Left colon (tissue), 2 donors: ENCODE measurements at places on chromosomes 13 and 19. TPM values are rescaled to one million over a fixed set of nuclear protein-coding genes. Genes with fewer than 3 reads are reported as not detected.
A peak's percentile ranks its signal among the peaks of the same experiment; 100 is the strongest.

- DNase-seq: no peak
Measured at GRCh38 chr13:98226496-98226895, 49.4 kb upstream of the RNF113B start.

ZNF154 gene
- 0.67 TPM for total RNA-seq

RAB3D gene
- total RNA-seq: 34.7 TPM

NPAS1 gene
- 1.6 TPM for total RNA-seq

GRCh38 chr13:103656311-103656710, 590.1 kb upstream of the SLC10A2 start:
- DNase-seq: no peak

- DNase-seq: no peak
Measured at GRCh38 chr13:64234255-64234654, 2818.6 kb upstream of the PCDH20 start.

DNA sequence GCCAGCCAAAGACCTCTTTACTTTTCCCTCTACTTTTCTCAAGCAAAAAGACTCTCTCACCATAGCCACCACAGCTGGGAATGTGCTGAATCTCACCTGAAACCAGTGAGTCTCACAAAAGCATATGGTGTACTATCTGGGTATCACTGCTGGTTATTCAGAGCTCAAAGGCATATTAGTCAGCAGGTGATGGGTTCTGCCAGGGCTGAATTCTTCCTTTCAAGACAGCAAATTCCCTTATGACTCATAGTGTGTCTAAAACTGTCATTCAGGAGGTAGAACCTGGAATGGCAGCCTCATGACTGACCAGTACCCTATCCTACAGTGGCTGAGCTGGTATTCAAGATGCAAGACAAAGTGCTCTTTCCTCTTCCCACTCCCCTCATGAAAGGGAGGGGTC, 2859.1 kb downstream of the PCDH9 start:
- no peak for DNase-seq

SIGLEC8 gene
- 0.49 TPM for total RNA-seq

GRCh38 chr19:57212109-57212508, 18.7 kb upstream of the AURKC start:
- no peak for DNase-seq

CEBPA gene
- total RNA-seq: 70.6 TPM

- no peak for DNase-seq
Measured at GRCh38 chr13:112776971-112777370, 87.1 kb downstream of the ATP11A start.

DNA sequence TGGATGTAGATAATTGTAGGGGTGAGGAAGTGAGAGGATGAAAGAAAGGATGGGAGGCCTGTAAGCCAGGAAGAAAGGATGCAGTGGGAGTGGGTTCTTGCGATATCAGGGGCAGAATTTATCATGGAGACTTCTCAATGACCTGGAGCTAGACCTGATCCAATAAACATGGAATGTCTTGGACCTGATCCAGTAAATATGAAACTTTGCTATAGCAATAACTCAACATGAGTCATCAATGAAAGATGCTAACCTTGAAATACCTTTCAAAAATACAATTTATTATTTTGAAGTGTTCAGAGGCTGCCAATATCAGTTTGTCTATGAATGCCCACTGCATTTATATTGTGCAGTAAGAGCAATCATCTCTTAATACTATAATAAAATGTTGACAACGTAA, 279.5 kb downstream of the POU4F1 start:
- DNase-seq: no peak

DNA sequence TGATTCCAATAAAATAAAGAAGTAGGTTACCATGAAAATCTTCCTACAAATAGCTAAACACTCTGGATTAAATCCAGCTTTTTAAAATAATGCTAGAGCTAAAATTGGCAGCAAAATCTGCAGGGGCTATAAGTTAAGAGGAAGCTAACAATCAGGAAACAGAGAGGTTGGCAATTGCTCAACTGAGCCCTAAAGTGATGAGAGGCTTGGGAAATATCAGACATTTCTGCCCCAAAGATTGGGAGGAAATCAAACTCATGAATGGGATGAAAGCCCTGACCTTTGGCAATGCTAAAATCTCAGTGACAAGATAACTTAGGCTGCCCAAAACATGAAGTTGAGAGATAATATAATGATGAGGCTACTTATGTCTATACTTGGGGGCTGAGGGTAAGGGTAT, 1437.9 kb downstream of the EFNB2 start:
- no peak for DNase-seq

DNA sequence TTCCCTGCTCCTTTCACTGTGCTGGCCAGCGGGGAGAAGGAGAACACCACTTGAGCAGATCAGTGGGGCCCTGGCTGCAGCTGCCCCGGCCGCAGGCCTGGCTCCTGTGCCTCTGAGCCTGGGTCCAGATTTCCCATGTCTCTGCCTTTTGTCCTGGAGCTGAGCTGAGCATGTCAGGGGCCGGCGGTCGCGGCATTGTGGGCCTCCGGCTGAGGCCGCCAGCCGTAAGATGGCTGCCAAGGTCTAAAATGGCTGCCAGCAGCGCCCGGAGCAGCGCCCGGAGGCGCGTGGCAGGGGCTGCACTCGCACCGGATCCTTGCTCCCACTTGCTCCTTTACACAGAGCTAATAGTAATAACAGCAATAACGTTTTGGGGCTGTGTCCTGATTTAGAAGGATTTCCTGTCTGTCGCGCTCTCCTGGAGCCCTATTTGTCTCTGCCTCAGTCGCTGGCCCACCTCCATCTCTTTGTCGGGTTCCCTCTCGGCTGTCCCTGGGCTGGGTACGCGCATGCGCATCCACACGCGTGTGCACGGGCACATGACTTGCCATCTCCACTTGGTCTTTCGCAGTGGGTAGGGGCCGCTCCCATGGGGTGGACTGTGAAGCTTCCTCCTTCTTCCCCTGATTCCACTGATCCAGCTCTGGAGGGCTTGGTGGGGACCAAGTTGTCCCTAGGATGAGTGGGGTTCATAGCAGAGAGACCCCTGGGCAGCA, 32.1 kb downstream of the LYL1 start:
- DNase-seq: no peak

DNA sequence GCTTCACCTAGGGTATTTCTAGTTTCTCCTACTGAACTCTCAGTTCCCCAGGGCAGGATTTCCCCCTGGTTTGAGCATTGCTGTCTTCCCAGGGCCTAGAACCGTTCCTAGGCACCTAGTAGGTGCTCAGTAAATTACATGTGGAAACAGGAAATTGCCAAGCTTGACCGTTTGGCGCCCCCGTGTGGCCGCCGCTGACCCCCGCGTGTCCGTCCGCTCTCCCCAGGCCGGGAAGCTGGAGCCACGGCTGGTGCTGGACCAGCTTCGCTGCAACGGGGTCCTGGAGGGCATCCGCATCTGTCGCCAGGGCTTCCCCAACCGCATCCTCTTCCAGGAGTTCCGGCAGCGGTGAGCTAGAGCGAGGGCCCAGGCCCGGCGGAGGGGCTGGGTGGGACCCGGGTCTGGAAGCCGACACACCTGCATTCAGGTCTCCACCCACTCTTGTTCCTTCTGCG, 55.5 kb downstream of the MYH14 start:
- peak; percentile 29 for DNase-seq

DNA sequence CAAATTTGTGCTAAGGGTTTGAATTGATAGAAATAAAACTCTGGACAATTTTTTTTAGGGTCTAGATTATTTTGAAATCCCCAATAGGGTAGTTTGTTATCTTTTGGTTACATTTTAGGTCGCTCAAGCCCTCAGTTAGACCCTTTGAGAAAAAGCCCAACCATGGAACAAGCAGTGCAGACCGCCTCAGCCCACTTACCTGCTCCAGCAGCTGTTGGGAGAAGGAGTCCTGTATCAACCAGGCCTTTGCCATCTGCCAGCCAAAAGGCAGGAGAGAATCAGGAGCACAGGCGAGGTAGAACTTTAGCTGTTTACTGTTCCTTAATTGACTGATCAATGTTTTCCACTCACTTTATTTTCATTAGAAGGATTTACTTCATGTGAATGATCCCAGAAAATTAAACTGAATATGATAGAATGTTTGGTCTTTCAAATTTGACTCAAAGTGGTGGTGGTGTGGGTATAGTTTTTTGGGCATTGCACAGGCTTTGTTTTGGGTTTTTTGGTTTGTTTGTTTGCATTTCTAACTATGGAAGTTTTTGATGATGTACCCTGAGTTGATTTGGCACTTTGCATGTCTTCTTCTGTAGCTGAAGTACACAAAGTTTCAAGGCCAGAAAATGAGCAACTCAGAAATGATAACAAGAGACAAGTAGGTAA, 39.2 kb upstream of the GARRE1 start:
- DNase-seq: no peak

DNA sequence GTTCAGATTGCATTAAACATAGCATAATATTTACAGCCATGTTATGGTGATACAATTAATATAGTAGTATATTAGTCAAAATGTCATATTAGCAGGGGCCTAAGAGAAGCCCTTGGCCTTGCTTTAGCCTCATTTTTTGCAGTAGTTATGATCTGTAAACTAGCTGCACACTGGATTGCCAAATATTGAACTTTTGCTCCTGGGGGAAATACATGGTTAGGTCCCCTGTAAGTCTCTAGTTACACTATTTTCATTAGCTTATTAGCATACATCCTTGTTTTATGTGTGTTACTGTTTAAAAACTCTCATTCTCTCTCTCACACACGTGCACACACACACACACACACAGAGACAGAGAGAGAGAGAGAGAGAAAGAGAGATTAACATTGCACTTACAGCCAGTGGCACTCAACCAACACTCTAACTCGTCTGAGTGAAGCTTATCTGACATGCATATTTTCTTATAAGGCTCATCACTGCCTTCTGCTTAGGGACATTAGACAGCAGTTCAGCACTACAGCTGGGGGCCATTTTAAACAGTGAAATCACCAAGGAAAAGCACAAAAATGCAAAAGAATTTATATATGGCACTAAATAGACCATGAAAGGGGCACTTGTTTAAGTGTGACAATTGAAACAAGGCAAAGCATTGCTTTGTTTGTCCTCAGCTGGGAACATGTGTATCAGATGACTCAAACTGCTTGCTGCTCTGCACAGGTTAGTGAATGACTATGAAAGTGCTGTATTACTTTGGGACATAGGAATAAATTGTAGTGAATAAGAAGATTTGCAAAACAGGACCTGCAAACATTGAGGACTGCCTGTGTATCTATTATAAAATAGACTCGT, 278.7 kb downstream of the GPC6 start:
- DNase-seq: no peak

DNA sequence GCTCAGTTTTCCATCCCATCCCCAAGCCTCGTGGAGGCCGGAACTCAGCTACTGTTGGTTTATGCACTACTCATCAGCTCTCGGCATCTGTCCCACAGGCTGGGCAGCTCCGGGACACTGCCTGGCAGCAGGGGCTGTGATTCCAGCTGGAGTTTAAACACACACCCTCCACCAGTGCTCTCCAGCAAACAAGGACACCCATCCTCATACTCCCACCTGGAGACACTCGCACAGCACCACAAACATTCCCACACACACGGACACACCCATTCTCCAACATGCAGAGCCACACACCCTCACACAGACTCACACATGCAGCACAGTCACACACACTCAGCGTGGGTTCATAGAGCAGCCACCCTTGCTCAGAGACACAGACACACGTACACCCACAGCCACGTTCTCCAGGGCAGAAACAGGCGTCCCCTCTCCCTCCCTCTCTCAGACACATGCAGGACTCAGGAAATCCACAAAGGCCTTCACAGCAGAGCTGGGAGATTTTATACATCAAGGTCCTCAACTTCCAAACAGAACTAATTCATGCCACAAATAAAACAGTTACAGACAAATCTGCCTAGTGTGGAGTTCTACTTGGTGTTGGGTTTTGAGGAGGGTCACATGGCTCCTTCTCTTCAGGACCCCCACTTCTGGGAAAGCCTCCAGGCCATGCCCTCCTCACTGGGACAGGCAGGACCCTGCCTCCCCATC, 785.4 kb downstream of the UQCRFS1 start:
- DNase-seq: no peak

HSH2D gene
- total RNA-seq: 24.3 TPM

DNA sequence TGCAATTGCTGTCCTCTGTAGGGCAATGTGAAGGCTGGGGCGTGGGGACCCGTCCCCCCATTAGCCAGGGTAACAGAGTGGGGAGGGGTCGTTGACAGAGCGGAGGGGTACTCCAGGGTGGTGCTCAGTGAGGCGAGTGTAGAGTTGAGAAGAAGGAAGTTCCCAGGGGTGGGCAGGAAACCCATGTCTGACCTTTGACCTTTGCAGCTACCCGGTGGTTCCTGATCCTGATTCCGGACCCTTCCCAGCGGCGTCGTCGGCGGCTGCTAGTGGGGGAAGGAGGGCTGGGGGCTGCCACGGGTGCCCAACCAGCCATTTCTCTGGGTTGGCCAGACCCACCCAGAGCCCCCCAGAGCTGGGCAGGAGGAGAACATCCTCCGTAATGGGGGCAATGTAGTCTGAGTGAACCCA, 2.1 kb upstream of the PLVAP start:
- no peak for DNase-seq

GRCh38 chr13:26483546-26483945, 73.9 kb upstream of the WASF3 start:
- no peak for DNase-seq

GRCh38 chr19:2923510-2923909, 21.3 kb downstream of the ZNF77 start:
- DNase-seq: no peak

UHRF1 gene
- total RNA-seq: 4.2 TPM

GRCh38 chr19:46753420-46754155, 7.3 kb upstream of the STRN4 start:
- peak; percentile 85 for DNase-seq

KRTDAP gene
- total RNA-seq: not detected

DNA sequence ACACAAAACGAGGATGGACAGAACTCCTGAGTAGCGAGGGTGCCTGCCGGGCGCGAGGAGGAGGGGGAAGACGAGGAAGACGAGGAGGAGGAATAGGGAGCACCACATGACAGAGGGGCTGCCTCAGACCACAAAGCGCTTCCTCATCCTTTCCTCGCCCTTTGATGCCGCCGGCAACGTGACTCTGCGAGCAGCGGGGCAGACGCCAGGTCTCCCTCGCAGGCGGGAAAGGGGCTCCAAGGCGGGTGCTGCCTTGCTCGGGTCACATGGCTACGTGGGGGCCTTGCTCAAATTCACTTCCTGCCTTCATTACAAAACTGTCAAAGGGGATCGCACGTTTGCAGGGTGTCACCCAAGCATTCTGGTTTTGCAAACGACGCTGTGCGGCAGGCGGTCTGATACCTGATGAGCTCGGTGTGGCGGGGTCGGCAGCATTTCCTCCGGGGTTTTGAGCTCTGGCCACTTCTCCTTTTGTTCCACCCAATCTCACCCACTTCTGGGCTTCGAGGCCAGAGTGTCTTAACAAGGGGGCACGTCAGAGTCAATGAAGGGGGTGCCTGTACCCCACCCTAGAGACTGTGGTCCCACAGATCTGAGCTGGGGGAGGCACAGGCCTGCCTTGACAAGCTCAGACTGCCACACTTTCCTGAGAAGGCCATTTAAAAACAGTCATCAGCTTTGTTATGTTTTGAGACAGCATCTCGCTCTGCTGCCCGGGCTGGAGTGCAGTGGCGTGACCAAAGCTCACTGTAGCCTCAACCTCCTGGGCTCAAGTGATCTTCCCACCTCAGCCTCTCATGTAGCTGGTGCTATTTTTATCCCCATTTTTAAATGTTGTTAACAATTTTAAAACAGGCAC, 14.9 kb downstream of the MAP2K2 start:
- no peak for DNase-seq

GRCh38 chr13:26873386-26873698, 112.8 kb upstream of the GPR12 start:
- no peak for DNase-seq

FAM98C gene
- total RNA-seq: 37.4 TPM

KLF1 gene
- total RNA-seq: not detected

ZNF776 gene
- 16.5 TPM for total RNA-seq
